NCI-H526 (cell line): ENCODE measurements at places on chromosomes 16 and 17.

GRCh38 chr17:70808596-70808995, 639.3 kb downstream of the KCNJ2 start:
- peak; percentile 32 for DNase-seq

DNA sequence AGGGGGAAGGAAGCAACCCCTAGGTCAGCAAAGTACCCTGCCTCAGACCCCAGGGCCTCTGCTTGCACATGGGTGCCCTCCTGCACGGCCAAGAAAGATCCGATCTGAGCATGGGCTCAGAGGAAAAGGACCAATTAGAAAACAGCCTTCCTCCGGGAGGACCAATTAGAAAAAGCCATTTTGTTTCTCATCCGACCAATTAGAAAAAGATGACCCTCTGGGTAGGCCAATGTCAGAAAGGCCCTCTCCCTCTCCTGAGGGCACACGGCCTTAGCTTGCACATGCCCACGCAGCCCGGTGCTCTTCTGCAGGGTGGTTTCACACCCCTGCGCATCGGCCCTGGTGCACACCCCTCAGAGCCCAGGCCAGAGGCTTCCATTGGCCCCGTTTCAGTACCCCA, 5.1 kb upstream of the CISD3 start:
- no peak for DNase-seq

DNA sequence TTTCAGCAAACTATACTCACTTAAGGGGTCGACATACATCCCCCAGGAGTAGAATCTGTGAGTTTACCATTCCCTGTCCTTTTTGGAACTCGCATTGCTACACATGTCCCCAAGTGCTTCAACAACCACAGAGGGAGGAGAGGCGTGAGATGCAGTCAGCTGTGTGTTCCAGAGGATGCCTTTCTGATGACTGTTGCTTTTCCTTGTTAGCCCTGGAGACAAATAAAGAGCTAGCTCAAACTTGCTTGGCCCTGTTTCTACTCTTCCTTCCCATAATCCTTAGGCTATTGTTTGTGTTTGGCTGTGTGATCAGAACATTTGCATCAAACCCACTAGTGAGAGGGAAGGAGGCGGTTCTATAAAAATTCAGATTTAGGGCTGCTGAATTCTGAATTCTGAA, 264.0 kb downstream of the ENGASE start:
- no peak for DNase-seq

- no peak for DNase-seq
These were observed 30.5 kb upstream of the IRF8 start for GRCh38 chr16:85868495-85868894.

- no peak for DNase-seq
These were observed 30.1 kb upstream of the PMFBP1 start for GRCh38 chr16:72202014-72202413.

DNA sequence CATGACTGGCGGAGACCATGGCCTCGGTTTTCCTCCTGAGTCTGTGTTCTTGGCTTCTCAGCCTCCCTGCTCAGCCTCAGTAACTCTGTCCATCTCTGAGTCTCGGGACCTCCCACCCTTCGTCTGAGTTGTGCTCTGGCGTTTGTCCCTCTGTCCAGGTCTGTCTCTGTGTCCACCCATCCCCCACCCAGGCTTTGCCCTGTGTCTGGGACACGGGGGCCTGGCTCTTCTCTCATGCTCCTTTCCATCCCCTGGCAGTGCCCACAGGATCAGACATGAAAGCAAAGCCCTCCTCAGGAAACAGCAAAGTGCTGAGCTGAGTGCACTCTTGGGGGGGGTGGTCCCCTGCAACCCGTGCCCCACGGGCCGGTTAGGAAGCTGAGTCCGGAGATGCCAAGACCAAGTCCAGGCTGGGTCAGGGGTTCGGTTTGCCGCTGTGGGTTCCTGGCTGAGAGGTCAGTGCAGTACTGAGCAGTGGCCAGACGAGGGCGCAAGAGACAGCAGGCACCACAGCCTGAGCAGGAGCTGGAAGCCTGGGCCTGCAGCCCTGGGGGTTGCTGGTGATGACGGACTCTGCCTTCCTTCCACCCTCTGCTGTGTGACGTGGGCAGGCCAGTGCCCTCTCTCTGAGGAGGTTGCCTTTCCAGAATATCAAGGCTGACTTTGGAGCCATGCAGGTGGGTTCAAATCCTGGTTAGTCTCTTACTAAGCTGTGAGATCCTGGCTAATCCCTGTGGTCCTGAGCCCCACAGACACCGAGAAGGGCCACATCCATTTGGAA, 2.5 kb downstream of the P2RX1 start:
- peak; percentile 20 for DNase-seq

DNA sequence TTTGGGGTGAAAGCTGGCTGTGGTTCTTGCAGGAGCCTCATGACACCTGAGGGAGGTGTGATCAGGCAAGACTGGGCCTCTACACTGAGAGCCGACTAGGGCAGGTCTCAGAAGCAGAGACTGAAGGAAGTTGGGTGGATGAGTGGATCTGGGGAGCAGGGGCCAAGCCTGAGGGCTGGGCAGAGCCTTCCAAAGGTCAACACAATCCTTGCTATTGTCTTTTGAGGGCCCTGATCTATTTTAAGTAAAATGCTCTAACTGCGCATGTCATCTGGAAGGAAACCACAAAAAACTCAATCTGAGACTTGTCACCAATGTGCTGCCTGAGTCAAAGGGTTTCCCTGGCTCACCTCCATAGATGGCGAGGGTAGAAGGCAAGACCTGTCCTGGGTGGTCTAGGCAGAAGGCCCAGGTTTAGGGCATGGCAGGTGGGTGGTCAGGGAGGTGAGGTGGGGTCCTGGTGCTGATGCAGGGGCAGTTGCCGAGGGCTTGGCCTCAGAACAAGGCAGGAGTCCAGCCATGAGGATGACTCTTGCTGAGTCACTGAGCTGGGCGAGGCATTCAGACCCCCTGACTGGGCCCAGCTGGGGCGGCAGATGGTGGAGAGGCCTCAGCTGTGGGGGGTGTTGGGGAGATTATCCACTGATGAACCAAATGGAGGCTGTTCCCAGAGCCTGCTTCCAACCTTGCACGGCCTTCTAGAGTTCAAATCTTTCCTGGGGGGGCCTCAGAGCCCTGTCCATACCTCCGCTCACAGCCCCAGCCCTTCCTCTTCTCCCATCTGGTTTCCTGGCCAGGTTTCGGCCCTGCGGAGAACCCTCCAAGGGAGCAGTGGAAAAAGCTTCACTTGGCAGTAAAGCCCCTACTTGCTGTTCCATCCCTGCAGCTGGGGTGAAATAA, 5.1 kb downstream of the MVP start:
- no peak for DNase-seq

- no peak for DNase-seq
These were observed at the start of gene NUPR1 for GRCh38 chr16:28538733-28539596. NUPR1 (minus strand) TSS chr16:28538974; CDS start chr16:28538907, 67 bp downstream.

DNA sequence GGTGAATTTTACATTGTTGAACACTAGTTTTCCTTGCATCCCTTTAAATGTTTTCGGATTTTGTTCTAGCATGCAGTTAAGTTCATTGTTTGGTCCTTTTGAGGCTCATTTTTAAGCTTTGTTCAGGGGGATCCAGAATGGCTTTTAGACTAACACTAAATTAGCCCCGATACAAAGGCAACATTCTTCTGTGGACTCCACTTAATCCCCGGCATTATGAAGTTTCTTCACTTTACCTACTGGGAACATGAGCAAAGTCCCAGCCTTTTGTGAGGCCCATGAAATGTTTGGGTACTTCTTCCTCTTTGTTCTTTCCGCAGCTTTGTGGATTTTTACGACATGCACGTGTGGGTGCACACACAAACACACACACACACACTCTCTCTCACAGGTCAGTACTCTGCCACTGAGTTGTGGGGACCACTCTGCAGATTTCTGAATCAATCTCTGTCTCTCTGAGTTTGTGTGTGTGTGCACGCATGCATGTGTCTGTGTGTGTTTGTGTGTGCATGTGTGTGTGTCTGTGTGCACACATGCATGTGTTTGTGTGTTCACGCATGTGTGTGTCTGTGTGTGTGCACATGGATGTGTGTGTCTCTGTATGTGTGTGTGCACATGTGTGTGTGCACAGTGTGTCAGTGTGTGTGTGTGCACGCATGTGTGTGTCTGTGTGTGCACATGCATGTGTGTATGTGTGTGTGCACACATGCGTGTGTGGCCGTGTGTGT, 240.4 kb upstream of the TNRC6C start:
- DNase-seq: no peak

GRCh38 chr16:774086-775001, 13.8 kb downstream of the MSLN start:
- no peak for DNase-seq

DNA sequence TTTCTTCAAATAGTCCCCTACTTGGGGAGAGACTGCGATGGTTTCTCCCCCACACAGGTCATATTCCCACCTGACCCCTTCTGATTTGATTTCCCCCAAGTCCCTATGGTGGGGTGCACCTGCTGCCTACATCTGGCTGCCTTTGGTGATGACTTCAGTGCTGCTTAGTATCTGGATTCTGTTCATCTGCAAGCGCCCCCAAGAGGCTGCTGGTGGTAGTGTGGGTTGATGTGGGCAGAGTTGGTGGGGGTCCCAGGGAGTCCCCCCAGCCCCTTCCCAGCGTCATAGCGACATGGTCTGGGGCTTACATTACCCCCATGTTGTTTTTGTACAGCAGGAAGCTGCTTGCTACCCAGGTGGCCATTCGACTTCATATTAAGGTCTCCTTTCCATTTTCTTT, 99.2 kb downstream of the NTN1 start:
- DNase-seq: no peak

DNA sequence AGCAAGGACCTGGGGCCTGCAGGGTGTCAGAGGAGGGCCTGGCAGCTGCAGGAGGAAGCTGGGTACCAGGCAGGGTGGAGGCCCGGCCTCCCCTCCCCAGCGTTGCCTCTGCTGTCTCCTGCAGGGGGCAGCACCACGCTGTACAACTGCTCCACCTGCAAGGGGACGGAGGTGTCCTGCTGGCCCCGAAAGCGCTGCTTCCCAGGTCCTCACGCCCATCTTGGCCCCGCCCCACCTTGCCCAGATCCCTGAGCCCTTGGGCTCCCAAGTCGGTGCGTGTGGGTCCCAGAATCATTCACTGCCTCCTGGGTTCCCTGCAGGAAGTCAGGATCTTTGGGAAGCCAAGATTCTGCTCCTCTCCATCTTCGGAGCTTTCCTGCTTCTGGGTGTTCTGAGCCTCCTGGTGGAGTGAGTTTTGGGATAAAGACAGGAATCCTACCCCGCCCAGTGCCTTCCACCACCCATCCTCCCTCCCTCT, 1.2 kb downstream of the TMEM95 start:
- peak; percentile 82 for DNase-seq

- DNase-seq: no peak
These were observed 66.7 kb downstream of the NUP88 start for GRCh38 chr17:5352681-5353289.

GRCh38 chr17:75380315-75380714, 25.2 kb downstream of the GRB2 start:
- no peak for DNase-seq

DNA sequence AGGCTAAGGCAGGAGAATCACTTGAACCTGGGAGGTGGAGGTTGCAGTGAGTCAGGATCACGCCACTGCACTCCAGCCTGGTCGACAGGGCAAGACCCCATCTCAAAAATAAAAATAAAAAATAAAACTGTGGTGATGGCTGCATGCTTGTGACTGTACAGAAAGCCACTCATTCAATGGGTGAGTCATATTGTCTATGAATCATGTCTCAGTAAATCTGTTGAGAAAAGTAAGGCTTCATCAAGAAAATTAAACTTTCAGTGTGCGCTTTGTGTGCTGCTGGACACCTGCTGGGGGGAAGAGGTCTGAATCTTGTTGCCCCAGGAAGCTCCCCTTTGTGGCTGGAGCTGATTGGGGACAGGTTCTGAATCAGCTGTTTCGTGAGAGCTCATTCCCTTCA, 11.3 kb downstream of the NUBP1 start:
- no peak for DNase-seq

DNA sequence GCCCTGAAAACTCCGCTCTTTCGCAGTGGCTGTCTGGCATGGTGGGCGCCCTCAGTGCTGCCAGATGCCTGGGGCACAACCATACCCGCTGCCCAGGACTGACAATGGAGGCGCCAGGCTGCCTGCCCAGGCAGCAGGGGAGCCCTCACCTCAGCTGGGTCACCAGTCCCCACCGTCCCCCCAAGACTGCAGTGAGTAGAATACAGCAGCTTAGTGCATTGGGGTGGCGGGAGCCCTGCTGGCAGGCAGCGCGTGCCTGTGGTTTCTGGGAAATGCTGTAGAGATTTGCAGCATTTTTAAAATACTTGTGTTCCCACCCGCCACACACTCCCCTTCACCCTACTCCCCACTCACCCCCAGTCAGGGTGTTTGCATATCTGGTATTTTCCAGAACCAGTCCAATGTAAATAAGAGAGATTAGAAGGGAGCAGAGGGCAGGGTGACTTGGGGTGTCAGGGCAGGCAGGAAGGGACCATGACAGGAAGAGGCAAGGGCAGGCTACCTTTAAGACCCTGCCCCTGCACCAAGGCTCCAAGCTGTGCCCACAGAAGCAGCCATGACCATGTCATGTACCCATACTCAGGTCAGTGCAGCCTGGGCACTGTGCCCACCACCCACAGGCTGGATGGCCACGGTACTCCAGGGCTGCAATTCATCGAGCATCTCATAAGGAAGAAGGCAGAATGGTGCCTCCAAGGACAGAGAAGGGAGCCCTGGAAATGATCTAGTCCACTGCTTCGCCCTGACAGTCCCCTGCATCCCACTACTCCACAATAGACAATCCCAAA, 21.5 kb downstream of the MYO18A start:
- no peak for DNase-seq

DNA sequence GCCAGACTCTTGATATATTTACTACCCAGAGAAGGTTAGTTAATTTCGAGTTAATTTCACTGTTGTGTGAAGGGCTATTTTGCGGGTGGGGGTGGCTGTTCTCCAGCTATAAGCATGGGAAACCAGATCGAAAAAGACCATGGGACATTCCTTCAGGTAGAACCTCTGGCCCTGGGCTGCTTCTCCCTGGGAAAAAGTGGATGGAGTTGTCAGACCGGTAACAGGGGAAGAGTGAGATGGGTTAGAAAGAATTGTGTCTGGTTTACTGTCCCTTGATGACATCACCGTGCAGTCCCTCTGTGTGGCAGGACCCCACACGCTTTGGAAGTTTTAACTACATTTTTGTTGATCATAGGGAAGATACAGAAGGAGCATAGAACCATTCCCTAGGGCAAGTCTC, 296.3 kb downstream of the RBFOX1 start:
- no peak for DNase-seq

GRCh38 chr16:30901201-30902028, 5.0 kb downstream of the CTF1 start:
- no peak for DNase-seq

DNA sequence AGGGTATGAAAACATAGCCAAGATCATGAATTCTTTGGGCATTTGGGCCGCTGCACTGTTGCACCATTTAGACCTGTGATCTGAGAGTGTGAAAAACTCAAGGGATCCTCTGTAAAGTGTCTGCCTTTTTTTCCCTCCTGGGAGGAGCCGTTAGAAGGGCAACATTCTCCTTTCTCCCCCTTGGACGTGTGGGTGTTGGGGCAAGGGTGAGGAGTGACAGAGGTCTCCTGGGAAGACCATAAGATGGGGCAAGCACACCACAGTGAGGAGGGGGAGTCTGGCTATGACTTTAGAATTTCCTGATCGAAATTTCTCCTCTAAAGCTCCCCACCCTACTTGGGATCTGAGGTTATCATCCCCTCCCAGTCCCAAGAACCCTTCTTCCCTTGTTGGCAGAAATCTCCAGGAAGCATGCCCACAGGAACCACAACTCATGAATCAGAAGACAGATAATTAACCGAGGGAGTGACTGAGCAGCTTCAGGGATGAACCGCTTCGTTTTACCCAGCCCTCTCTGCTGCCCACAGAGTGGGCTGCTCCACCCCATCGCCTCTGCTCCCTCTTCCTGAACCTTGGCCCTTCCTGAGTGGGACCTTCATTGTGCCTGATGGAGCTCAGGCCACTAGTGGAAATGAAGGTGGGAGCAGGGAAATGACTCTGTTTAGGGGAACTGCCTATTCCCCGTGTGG, 4.2 kb downstream of the ITGB3 start:
- DNase-seq: no peak

- no peak for DNase-seq
These were observed 57.9 kb upstream of the KCNJ16 start for GRCh38 chr17:70017112-70017511.
